Tibial nerve (tissue), 4 donors: ENCODE measurements at places on chromosomes 5 and 9. TPM values are rescaled to one million over a fixed set of nuclear protein-coding genes. Genes with fewer than 3 reads are reported as not detected.
A peak's percentile ranks its signal among the peaks of the same experiment; 100 is the strongest.

FOXD1 gene
- total RNA-seq: 40.5 TPM

FGFR4 gene
- 3.3 TPM for total RNA-seq

TRMT10B gene
- total RNA-seq: 13.1 TPM

LCN2 gene
- total RNA-seq: not detected

SPINK4 gene
- not detected for total RNA-seq

BARHL1 gene
- not detected for total RNA-seq

C5 gene
- total RNA-seq: 21.1 TPM

IL4 gene
- total RNA-seq: not detected

ARSI gene
- 8.6 TPM for total RNA-seq

GRCh38 chr5:31623249-31623648, 15.7 kb upstream of the PDZD2 start:
- DNase-seq: no peak

DNA sequence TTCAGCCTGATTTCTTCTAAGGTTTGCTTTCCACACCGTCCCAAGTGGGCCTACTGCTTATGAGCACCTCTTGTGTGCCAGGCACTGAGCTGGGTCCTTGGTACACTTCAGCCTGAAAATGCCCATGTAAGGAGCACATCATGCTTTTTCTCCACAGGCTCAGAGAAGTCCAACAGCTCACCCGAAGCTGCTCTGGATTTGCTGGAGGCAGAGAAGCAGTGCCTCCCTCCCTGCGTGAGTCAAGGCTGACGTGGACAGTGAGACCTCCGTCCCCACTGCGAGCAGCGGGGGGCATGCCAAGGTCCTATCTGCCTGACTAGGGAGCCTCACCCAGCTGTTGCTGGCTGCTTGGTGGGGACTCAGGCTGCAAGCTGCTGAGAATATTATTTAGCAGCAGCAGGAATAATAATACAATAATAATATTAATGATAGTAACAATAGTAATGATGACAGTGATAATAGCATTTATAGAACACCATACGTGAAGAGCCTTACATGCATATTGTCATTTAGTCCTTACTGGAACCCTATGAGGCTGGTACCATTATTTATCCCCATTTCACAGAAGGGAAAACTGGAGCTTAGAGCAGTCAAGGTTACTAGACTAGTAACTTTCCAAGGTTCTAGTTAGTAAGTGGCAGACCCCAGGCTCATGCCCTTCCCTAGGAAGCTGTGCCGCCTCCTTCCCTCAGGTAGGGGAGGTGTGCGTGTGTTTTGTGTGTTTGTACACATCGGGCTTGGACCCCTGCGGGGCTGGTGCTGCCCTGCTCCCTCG, 194.8 kb downstream of the HSPA4 start:
- no peak for DNase-seq

DNA sequence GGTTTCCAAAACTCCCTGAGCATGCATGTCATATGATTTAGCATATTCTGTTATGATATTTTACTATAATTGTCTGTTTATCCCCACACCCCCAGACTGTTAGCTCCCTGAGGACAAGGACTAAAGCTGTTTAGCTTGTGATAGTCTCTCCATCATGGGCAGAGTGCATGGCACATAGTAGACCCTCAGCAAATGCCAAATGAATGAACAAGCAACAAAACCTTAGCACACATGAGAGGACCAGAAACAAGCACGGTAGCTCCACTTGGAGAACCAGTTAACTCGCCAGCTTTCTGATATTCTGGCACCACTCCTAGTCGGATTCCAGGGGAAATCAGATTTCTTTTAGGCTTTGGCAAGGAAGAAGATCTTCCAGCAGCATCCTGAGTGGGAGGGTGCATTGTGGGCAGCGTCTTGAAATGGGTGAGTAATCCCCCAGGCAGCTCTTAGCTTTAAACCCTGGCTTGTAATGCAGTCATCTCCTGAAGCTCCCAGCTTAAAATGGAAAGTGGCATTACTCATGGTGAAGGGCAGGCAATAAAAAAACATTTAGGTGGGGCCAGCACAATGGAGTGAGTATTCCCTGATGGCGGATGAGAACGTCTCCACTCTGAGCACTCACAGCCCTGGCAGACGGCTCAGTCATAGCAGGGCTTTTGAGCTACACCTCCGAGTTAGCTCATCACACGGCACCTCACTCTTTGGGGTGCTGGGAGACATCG, 41.1 kb downstream of the FGF1 start:
- no peak for DNase-seq

GRCh38 chr5:95555553-95555952, 652 bp downstream of the ARSK start:
- no peak for DNase-seq

GRCh38 chr5:643351-643801, 31.2 kb downstream of the CEP72 start:
- no peak for DNase-seq

- DNase-seq: no peak
Observed at GRCh38 chr5:172076761-172077244, 70.4 kb upstream of the FBXW11 start.

- DNase-seq: no peak
Observed at GRCh38 chr9:7298123-7298522, 501.5 kb downstream of the DMAC1 start.

DNA sequence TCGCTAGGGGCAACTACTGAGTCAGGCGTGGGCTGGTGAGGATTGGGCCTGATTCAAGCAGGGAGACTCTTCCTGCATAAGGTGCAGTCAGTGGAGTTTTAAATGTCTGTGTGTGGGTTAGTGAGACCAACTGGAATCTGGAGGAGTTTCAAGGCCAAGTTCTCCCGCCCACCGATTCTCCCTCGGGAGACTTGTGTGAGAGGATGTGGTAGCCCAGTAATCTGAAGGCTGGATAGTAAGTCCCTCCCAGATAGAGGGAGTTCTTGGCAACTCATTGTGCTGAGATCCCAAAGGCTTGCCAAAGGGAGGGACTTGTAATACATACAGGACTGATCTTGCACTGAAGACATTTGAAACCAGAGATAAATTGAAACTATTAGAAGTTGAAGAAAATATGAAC, 51.8 kb downstream of the WDR36 start:
- DNase-seq: peak; percentile 25

GRCh38 chr9:76162751-76163500, 231.3 kb downstream of the RFK start:
- no peak for DNase-seq

- no peak for DNase-seq
Observed at GRCh38 chr9:73023025-73023541, 70.2 kb upstream of the ALDH1A1 start.

DNA sequence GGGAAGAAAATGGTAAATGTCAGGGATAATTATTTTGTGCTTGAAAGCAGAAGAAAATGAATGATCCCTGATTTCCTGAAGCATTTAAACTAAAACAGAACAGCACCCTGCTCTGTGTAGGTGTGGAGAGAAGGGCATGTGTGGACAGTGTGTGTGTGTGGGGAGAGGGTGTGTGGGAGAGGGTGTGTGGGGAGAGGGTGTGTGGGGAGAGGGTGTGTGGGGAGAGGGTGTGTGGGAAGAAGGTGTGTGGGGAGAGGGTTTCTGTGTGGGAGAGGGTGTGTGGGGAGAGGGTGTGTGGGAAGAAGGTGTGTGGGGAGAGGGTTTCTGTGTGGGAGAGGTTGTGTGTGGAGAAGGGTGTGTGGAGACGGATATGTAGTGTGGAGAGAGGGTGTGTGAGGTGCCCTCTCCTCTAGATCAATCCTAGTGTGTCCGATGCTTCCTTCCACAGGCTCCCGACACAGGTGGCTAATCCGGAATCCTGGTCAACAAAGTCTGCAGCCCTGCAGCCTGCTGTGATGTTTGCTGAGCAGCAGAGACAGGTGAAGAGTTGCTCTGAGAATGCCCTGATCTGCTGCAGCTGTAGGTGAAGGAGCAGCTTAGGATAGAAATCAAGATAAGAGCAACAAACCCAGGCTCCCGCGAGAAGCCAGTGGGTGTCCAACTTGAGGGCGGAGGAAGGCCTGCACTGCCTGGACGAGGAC, 15.5 kb downstream of the IRX4 start:
- DNase-seq: no peak

- peak; percentile 25 for DNase-seq
Observed at GRCh38 chr5:79875230-79875629, 115.8 kb downstream of the MTX3 start.

- DNase-seq: no peak
Observed at GRCh38 chr5:127762412-127762811, 59.2 kb downstream of the CCDC192 start.

DNA sequence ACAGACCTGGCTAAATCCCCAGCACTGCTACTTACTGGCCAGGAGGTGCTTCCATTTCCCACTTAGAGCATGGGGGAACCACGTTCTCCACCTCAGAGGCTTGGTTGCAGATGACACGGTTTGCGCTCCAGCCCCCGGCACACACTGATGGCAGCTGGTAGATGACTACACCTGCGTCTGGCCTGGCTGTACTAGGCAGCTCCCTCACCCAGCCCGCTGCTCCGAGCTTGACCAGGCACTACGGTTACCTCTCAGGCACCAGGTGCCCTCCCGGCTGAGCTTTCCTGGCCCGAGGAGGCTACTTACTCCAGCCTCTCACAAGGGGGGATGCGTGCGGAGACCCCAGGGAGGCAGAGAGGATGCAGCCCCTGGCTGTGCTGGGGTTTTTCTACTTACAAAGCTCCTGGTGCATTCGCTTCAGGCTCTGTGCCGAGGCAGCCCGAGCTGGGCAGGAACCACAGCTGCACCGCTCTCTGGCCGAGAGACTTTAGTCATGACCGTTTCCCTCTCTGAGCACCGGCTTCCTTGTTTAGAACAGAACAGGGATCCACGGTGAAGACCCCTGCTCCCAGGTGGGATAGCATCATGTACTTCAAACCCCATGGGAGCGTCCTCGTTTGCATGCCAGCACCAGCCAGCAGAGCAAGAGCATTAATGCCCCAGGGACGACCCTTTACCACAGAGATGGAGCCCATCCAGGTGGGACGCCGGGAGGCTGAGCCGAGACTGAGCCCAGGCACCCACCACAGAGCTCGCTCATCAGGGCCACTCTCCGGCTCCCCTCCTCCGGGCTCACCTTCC, 7.6 kb upstream of the GBGT1 start:
- no peak for DNase-seq

- no peak for DNase-seq
Observed at GRCh38 chr5:43000111-43000840, 39.8 kb downstream of the ANXA2R start.

DNA sequence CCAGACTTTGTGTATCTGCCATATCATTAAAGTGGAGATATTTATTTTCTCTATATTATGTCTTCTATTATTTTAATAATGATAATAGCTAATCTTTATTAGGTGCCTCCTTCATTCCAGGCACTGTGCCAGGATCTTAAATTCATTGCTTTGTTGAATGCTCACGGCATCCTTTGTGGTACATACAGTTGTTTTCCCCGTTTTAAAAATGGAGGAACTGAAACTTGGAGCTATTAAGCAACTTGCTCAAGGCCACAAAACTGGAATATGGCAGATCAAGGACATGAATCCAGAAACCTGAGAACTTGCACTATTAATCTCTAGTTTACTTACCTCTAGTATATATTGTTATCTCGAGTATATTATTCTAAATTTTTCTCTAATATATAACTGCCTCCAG, 41.5 kb upstream of the PPP3R2 start:
- DNase-seq: no peak
